ENCODE measurements at places on chromosomes 4 and X.

GRCh38 chrX:129818123-129818522 lies 25.6 kb downstream of the ZDHHC9 start:
- DNase-seq: no peak

DNA sequence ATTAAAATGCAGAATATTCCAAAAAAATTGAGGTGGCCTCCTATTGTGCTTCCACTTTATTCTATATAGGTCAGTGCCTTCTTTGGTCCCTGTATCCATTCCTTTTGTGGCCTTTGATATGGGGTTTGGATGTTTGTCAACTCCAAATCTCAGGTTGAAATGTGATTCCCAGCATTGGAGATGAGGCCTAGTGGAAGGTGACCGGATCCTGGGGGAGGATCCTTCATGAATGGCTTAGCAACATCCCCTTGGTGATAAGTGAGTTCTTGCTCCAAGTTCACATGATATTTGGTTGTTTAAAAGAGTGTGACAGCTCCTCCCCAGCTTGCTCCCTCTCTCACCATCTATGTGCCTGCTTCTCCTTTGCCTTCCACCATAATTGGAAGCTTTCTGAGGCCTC lies 380.6 kb downstream of the INPP4B start:
- DNase-seq: no peak

DNA sequence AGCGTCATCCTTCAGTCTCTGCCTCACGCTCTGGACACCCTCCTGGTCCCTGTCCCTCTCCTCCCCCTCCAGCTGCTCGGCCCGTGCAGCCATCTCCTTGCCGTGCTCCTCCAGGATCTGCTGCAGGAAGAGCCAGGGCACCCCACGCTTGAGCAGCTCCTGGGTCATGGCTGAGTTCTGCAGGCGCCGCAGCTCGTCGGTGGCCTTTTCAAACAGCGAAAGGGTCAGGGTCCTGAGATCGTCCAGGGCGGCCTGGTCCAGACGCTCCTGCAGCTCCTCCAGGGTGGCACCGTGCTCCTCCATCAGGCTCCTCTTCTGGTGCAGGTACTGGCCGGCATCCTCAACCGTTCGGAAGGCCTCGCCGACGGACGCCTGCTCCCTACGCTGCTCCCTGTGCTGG lies 85.8 kb downstream of the EVC2 start:
- DNase-seq: no peak

DNA sequence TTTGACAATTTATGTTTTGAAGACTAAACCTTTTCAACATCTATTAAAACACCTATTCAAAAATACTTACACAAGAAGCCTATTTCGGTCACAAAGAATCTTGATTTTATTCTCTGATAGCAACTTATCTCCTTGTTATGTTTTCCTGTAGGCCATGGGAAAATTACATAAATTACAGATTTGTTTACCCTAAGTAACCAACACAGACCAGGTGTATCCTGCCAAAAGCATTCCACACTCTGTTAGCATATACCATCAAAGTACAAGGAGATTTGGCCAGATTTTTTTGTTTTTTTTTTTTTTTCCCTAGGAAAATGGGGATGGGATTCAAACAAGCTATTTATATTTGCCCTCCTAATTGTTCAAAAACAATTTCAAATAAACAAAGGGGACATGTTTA lies 497.9 kb upstream of the MAGEB18 start:
- DNase-seq: no peak

GRCh38 chr4:80521438-80521837 lies 185.9 kb downstream of the CFAP299 start:
- no peak for DNase-seq

GRCh38 chrX:110216027-110216426 lies 101.9 kb downstream of the AMMECR1 start:
- DNase-seq: no peak

- no peak for DNase-seq
Measured at GRCh38 chr4:22814906-22815305, 122.2 kb downstream of the GBA3 start.

- peak; percentile 59 for DNase-seq
Measured at GRCh38 chr4:112296949-112297880, at the start of gene ALPK1. Gene ALPK1 (plus strand): TSS chr4:112297369.

GRCh38 chr4:74364256-74364651 lies 691 bp upstream of the EREG start:
- DNase-seq: no peak

GRCh38 chrX:69093960-69094871 lies 71.0 kb downstream of the PJA1 start:
- peak; percentile 37 for DNase-seq

GRCh38 chr4:81590596-81590995 lies 118.9 kb upstream of the RASGEF1B start:
- no peak for DNase-seq

DNA sequence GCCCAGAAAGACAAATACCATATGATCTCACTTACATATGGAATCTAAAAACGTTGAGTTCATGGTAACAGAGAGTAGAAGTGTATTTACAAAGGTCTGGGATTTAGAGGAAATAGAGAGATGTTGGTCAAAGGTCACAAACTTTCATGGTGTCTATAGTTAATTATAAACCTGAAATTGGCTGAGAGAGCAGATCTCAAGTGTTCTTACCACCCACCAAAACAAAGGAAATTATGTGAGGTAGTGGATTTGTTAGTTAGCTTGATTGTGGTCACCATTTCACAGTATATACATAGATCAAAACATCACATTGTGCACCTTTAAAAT lies 186.8 kb downstream of the NWD2 start:
- DNase-seq: no peak

- no peak for DNase-seq
Measured at GRCh38 chr4:146469022-146469421, 52.7 kb downstream of the SLC10A7 start.

- no peak for DNase-seq
Measured at GRCh38 chrX:11367609-11368430, 74.6 kb downstream of the AMELX start.

DNA sequence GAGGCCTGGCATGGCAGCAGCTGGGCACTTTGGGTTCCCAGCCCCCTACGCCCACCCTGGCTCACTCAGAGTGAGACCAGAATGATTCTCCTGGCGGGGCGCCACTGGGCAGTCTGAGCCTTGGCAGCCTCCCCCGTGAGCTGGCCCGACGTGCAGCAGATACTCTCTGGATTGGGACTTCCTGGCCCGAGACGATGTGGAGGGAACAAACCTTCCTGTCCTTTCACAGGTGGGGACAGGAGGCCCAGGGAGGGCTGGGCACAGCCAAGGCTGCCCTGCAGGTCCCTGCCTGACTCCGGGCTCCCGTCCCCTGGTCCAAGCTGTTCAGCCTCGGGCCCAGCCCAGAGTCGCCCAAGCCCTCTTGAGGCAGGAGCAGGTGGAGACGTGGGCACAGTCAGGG lies 17.9 kb upstream of the ADD1 start:
- DNase-seq: no peak

DNA sequence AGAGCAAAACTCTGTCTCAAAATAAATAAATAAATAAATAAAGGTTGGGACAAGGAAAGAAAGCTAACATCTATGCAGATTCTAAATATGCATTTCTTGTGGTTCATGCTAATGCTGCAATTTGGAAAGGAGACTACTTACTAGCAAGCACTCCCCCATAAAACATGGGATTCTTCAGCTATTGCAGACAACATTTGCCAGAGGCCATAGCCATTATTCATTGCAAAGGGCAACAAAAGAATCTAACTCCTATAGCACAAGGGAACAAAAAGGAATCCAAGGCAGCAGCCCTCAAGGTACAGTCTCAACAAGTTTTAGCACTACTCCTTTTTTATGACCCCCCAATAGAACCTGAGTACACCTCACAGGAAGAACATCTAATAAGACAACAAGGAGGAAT lies 8.0 kb upstream of the HERC5 start:
- DNase-seq: no peak

DNA sequence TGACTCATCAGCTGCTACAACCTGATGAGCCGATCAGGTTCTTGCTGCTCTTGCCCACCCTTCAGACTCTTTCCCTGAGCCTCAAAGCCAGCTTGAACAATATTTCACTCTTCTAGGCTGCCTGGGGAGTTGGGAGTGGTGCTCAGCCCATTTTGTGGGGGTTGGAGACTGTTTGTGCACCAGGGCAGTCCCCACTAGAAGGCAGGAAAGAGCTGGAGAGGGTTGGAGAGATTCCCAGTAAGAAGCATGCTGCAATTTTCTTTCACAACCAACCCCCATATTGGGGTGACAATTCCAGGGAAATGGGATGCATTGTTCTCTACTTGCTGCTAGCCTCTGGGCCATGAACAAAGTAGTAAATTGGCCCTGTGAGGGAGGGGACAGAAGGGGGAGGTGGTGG lies 44.1 kb downstream of the SLC16A2 start:
- DNase-seq: no peak

DNA sequence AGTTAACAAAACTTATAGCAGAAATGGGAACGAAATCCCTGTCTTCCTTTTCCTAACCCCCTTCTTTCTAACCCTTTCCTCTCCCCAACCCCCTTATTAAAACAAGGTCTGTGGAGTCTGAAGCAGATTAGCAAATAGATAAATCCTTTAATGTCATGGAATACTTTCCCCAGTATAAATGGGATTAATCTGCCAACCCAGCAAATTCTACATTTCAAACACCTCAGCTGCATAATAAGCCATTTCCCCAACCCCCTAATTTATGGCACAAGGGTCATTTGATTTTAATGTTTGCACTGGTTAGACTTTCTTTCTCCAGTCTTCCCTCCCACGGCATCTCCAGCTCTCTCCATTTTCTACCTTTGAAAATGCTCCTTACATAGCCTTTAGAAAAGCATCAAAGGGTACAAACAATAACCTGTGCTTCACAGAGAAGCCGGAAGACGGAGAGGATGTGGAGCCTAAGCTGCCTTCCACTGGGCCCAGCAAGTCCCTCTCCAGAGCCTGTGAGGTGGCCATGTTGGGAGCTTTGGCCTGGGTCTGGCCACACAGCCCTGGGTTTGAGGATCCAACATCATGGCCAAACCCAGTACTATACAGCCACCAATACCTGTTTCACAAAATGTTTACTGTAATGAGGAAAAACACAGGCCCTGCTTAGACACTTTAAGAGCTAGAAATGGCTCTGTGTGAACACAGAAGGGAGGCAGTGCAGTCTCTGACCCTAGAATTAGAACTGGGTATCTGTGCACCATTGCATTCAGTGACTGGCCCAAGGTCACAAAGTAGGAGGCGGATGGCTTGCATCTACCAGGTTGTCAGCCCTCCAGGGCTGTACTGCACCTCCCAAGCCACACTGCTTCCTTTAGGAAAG lies 56.9 kb upstream of the SPRY1 start:
- DNase-seq: no peak

DNA sequence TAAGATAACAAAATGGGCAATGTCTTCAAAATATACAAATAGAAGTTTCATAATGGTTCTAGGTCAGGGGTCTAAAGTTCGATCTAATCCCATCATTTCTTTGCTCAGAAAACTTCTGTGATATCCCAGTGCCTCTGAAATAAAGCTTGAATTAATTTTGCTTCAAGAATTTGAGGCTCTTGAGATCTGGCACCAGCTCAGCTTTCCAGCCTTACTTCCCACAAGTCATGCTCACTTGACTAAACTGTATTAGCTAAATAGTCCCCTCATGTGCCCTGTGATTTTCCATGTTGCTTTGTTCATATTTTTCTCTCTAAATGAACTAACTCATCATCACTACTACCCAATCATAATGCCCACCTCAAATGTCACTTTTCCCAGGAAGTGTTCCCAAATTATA lies 50.8 kb upstream of the MBNL3 start:
- DNase-seq: no peak

DNA sequence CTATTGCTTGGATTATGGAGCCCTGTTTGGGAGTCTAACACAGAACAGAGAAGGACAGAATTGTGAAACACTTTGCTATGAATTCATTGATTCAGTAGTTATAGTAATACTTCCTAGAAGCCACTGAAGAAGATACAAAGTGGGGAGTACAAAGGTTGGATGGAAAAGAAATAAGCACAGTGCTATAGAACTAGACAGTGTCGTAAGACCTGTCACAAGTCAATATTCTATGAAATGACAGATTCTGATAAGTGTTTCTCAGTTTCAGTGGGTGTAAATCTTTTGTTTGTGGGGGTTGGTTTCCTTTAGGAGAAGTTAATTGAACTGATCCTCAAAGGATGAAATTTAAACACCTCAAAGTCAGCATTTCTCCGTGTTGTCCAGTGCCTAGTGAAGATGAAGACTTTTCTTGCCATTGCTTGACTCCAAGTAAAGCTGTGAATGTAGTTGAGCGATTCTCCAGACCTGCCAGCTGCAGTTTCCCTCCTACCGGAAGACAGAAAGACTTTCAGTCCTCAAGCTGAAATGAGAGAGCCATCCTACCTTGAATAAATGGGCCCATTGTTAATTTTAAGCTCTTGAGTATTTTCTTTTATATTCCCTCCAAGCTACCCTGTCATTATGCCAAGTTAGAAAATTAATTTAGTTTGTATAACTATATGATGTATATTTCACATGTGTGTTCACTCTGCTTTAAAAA lies 7.9 kb downstream of the PDLIM5 start:
- DNase-seq: no peak

DNA sequence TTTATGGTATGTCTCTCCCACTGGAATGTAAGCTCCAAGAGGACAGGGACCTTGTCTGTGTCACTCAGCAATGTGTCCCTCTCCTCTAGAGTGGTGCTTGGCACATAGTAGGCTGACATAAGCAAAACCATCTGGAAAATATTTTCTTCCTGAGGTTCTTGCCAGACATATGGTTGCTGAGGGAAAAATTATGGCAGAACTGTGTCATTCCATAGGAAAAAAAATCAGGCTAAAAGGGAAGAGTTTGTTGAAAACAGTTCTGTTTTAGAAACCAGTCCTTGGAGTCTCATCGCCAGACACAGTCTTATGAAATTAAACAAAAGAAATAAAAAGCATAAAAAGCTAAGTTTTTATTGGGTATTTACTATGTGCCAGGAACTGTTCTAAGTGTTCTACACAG lies 60.9 kb downstream of the RTL9 start:
- no peak for DNase-seq

GRCh38 chrX:38939067-38939466 lies 137.8 kb downstream of the MID1IP1 start:
- DNase-seq: no peak

DNA sequence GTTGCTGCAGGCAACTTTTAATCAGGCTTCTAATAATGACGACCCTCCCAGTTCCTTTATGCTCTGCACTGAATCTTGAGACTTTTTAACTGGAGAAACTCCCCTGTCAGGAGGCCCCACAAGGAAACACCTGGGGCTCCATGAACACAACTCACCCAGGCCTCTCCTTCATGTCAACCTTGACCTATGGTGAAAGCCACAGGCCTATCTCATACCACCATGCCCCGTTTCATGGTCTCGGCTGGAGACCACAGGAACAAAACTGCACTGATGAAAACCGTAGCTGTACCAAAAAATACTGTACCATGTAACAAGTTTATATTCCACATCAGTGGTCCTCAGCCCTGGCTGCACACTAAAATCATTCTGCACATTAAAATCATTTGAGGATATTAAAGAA lies 57.0 kb downstream of the ZNF827 start:
- no peak for DNase-seq

GRCh38 chr4:175253184-175253902 lies 335.2 kb downstream of the ADAM29 start:
- DNase-seq: no peak

- DNase-seq: no peak
Measured at GRCh38 chr4:126441173-126442035, 1126.6 kb downstream of the FAT4 start.
